ENCODE measurements at places on chromosomes 12 and 14.

- no peak for DNase-seq
These were observed 824 bp downstream of the OAS1 start for GRCh38 chr12:112907415-112908157.

GRCh38 chr12:110269622-110270124 is 11.4 kb upstream of the ATP2A2 start:
- no peak for DNase-seq

GRCh38 chr12:118436002-118436730 is 59.8 kb downstream of the SUDS3 start:
- DNase-seq, result no peak

GRCh38 chr12:3073438-3074250 is 3.5 kb upstream of the TSPAN9 start:
- no peak for DNase-seq

Data from NCI-H2081 treated with DMSO at 0.1 percent for 48 hours (cell line).